ENCODE measurements at places on chromosomes 2 and 18.
A peak's percentile ranks its signal among the peaks of the same experiment; 100 is the strongest.

- no peak for DNase-seq
Observed at GRCh38 chr2:222842491-222843174, 18.2 kb upstream of the ACSL3 start.

- DNase-seq: no peak
Observed at GRCh38 chr2:48417856-48418838, 111.8 kb upstream of the STON1 start.

GRCh38 chr2:74387346-74387745, 7.2 kb upstream of the DCTN1 start:
- DNase-seq: peak; percentile 41

DNA sequence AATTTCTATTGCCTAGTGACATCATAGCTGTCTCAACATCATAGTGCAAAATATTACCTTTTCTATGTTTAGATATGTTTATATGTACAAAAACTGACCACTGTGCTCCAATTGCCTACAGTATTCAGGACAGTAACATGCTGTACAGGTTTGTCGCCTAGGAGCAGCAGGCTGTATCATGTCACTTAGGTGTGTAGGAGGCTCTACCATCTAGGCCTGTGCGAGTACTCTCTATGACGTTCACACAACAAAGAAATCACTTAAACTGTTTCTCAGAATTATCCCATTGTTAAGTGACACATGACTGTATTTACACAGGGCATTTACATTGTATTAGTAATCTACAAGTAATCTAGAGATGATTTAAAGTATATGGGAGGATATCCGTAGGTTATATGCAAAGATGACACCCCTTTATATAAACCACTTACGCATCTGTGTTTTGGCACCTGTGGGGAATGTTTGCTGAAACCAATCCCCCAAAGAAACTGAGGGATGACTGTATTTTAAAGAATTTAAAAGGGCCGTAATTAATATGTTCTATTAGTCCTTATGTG, 24.7 kb downstream of the IL1R2 start:
- no peak for DNase-seq

DNA sequence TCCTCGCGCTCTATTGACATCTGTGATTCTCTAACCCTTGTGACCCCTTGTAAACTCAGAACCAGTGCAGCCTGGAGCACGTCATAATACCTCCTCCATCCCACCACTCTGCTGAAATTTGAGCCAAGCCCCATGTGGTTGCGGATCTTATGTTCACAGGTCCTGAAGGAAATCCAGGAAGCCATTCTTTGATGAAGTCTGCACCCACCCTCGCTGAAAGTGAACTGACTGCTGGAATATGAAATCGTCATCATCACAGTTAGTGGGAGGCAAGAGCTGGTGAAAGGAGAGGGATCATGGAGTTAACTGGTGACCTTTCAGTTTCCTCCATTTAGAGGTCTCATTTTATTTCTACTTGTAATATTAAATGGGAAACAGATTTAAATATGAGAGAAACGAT, 21.6 kb downstream of the ZEB2 start:
- no peak for DNase-seq

GRCh38 chr18:1422634-1423033, 518.0 kb downstream of the ADCYAP1 start:
- DNase-seq: no peak

DNA sequence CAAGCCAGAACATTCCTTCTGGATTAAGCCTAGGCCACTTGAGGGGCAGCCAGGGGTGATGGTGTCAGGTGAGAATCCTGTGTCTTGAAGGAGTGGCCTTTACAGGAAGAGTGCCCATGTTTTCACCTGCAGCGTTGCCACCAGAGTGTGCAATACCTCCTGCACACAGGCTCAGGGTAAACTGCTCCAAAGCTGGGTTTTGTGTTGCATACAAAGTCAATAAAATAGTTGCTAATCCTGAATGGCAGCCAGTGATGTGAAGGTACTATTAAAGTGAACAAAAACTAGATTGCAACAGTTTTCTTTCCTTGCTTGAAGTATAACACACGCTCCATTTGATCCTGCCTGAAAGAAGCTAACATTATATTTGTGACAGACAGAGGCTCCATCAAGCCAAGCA, 64.4 kb upstream of the NRP2 start:
- DNase-seq: no peak
